ENCODE measurements at places on chromosomes 3 and 15.

DNA sequence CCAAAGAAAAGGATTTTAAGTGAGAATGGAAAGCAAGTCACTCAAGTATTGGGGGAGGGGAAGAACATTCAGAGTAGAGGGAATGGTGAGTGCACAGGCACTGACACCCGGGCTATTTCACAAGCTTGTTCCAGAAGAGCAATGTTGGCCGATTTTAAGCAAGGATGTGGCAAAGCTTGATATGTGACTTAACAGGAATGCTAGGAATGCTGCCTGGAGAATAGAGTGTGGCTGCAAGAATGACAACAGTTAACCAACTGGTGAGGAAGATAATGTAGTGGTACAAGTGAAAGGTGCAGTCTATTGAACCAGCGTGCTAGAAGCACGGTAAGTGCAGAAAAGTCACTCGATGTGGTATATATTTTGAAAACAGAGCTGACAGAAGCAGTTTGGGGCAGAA, 6.2 kb upstream of the CCDC80 start:
- peak; percentile 32 for DNase-seq

DNA sequence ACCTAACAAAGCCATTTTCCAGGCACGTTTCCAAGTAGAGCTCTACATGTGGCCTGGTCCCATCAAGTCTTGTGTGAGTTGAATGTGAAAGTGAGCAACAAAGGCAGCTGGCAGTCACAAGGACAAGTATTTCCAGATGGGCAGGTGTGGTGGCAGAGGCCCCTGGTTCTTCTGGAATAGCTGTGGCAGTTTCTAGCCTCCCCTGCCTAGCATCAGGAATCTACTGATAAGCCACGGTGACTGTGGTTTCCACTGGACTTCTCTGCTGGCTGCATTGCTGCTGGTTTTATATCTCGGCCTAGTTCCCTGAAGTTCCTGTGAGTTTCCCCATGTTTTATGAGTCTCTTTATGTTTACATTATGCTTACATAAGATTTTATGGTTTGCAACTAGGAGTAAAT, 117.7 kb downstream of the GOLIM4 start:
- peak; percentile 69 for DNase-seq

- DNase-seq = no peak
Observed at GRCh38 chr3:59970796-59971195, 921.0 kb upstream of the CFAP20DC start.

DNA sequence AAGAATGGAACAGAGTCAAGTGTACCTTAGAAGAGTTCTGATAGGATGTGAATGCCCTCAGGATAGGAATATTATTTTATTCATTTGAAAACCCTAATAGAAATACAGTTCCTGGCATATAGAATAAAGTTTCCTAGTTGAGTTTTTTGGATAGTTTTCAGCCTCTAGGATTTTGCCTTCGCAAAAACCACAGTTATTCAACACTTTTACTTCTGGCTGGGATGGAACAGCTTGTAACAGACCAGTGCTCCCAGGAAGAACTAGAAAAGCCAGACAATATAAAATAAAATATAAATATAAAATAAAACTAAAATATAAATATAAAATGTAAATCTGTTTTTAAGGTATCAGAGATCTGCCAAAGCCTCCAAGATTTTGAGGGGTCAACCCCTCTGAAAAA, 27.5 kb upstream of the RARB start:
- DNase-seq = no peak

GRCh38 chr15:47812470-47812999, 95.2 kb downstream of the SEMA6D start:
- peak; percentile 7 for DNase-seq

- no peak for DNase-seq
Observed at GRCh38 chr15:68197170-68197492, 8.0 kb downstream of the CALML4 start.

DNA sequence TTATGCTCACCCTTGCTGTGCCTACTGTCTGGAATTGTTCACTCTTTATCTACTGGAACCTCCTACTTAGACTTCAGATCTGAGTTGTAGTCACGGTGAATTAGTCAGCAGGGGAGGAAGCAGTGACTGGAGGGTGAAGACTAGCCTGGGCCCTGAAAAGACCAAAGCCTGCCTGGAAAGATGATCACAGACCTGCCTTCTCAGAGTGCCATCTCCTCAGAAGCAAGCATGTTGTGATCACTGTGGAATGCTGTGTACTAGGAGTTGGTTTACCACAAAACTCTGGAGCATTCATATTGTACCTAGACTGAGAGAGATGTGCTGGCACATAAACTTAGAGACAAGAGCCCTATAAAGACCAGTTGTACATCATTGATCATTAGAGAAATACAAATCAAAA, 100.7 kb upstream of the SCN10A start:
- DNase-seq = no peak

DNA sequence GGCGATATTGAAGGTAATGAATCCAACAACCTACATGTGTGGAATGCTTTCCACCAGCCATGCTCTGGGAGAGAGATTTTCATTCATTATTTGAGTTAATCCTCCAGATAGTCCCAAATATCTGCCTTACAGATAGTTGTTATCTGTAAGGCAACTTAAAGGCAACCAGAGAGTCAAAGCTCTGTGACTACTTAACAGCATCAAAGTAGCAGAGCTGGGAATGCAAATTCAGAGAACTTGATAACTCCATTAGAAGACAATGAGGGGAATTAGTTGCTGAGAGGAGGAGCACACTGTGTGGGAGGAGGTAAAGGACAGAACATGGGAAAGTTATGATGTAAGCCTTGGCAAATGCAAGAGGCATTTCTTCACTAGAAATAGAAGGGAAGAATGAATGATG, 10.5 kb upstream of the CRBN start:
- no peak for DNase-seq

DNA sequence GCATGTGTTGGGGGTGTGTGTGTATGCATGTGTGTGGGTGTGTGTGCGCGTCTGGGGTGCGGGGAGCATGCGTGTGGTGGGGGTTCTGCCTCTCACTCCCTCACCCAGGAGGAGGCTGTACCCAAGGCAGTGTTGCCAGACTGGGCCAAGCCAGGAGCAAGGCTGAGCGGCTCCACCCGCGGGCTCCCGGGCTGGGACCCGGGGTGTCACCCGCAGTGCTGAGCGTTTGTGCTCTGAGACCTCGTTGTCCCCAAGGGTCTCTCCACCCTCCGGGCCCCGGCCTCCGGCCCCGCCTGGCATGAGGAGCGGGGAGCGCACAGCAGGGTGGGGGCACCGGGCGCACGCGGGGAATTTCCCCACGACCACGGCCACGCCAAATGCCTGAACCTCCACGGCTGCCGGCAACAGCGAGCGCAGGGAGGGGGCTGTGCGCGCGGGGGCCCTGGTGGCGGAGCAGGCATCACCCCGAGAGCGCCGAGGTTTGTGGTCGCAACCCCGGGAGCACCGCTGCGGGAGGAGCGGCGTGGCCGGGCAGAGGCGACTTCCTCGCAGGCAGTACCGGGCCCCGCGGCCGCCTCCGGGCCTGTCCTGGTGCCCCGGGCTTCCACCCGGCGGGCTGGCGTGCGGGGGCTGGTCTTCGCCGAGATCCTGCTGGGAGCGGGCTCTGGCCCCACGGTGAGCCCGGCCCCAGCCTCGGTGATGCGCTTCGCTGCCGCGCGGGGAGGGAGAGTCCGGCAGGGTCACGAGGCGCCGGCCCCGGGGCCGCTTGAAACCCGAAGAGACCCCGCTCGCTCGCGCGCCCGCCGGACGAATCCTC, 7.4 kb upstream of the OCA2 start:
- DNase-seq = no peak

DNA sequence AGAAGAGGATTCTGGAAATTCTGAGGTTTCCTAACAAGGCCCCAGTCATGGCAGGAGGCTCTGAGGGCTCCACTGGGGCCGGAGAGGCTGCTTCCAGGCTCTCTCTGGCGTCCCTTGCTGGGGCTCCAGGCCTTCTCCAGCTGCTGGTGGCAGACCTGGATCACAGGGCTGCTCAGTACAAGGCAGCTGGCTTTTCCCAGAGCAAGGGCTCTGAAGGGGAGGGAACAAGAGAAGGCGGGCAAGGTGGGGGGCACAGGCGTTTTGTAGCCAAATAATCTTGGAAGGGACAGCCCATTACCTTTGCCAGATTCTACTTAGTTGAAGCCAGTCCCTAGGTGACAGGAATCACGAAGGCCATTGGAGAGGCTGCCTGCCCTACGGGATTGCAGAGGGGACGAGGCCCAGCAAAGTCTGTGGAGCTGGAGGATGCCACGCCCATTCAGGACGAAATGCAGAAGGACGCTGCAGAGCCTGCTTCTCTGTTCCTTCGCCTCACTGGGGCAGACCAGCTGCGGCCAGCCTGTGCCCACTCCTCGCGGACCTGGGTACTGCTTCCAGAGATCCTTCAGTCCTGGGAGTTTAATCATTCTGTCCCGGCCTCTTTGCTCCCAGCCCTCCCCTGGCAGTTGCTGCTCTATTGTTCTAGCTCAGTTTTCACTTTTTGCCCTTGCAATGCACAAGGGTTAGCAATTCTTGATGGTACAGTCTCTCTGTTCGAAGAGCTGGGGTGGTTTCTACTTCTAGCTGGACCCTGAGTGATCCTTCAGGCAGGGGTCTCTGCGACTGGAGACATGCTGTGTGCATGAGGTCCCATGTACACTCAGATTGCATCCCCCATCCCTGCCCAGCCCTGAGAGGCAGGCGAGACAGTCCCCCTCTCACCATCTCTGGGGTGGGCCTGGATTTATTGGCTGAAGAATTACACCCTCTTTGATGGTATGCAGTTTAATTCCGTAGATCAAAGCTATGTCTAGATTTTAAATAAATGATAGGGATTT, 149.3 kb upstream of the MEF2A start:
- no peak for DNase-seq

DNA sequence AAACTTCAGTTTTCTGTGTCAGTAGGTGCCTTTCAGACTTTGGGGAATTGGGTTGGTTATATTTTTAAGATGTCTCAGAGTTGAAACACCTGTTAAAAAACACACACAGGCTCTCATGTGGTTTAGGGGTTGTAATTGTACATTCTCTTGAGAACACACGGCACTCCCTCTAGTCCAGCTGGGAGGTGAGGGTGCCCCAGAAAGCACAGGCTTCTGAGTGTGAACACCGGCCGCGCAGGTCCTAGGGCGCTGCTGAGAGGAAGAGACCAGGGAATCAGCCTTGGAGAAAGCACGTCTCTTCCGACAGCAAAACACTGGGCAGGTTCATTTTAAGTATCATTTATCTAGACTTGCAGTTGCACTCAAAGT, 68.0 kb upstream of the RPL35A start:
- DNase-seq = no peak

GRCh38 chr3:114550165-114550564, 256.3 kb downstream of the TIGIT start:
- DNase-seq = no peak

DNA sequence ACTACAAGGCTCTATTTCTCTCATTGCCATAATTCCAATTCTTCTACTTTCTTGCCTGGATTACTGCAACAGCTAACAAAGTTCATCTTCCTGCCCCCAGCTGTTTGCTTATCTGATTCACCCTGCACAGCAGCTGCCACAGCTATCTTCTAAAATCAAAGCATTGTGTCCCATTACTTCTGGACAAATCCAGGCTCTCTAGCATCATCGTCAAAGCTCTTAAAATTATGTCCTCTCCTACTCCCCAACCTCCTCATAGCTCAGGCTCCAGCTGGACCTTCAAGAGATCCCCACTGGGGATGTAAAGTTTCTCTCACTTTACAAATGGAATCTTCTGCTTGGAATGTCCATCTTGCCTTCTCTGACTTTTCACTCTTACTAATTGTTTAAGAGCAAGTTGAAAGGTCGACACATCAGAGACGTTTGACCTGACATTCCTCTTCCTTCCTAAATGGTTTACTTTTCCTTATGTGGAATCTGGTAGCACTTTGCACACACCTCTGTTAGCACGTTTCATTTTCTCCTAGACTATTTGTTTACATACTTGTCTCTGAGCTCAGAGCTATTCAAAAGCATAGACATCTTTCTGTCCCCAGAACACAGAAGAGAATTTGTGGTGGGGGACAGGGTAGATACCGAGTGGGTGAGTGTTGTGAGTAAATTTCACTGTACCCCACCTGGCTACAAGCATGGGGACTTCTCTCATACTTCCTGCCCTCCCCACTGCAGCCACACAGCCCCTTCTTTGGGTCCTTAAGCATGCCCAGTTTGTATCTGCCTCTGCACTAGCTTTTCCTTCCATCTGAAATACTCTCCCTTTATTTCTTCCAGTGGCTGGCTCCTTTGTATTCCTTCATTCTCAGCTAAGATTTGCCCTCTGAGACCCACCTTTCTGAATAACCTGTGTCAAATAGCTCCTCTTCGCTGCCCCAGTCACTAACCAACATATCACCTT, 77.9 kb downstream of the SERPINI1 start:
- DNase-seq = no peak

DNA sequence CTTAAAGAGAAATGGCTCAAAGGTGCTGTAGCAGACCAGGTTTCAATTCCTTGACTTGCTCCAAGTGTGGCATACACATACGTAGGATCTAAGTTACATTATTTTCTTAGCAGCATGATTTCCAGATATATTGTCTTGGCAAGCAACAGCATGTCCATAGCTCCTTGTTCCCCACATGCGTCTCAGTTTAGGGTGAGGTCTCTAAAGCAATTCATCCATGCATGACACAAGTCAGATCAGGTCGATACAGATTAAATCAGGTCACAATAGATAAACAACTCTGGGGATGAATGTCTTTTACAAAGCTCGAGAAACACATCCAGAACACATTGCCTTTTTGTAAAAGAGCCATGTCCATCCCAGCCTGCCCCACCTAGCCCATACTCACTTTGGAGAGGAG, 108.9 kb upstream of the ABHD17C start:
- no peak for DNase-seq

DNA sequence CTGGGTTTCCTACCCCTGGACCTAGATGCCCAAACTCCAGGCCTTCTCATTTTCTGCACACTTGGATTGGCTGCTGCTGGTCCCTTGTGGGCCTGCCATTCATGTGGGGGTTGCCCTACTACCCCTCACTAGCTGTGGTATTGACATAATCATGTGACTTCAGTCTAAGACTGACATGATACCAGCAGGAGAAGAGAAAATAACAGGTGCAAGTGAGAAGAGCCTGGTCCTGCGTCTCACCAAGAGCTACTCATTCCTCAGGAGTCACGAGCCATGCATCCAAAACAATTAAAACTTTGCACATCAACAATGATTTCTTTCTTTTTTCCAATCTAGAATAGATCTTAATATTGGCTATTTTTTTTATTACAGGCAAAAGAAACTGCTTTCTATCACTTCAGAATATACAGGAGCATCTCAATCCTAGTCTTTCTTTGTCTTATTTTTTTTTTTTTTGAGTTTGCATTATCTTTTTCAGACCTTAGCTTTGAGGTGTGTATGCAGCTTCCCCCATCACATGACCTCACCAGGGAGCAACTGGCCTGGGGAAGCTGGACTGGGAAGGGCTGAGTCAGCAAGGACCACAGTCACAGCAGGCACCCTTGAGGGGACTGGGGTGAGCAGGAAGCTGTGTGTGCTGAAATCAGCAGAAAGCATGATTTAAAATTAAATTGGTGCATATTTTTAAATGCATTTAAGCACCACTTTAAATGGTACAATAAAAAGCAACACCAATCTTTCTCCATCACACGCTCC, 27.6 kb downstream of the SLC9A9 start:
- DNase-seq = no peak

Data from Calu3 (cell line).